ENCODE measurements at places on chromosomes 5 and 9. TPM values are rescaled to one million over a fixed set of nuclear protein-coding genes. Genes with fewer than 3 reads are reported as not detected.
A peak's percentile ranks its signal among the peaks of the same experiment; 100 is the strongest.

GRCh38 chr5:107284822-107285525 lies 385.8 kb downstream of the EFNA5 start:
- DNase-seq = peak; percentile 86

DNA sequence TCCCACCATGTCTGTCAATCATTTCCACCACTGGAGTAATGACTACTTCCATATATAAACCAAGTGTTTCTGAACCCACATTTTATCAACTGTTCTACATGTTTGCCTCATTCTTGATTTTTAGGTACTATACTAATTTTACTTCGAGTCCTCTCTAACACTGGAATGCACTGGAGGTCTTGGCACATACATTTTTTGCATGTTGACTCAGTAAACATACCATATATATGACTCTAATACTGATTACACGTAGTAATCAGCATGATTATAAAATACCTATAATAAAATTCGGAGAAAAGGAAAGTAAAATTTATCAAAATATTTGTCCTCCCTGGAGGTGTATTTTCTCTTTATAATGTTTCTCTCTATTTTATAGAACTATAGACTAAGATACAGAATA lies 621.7 kb upstream of the NUDT12 start:
- no peak for DNase-seq

DNA sequence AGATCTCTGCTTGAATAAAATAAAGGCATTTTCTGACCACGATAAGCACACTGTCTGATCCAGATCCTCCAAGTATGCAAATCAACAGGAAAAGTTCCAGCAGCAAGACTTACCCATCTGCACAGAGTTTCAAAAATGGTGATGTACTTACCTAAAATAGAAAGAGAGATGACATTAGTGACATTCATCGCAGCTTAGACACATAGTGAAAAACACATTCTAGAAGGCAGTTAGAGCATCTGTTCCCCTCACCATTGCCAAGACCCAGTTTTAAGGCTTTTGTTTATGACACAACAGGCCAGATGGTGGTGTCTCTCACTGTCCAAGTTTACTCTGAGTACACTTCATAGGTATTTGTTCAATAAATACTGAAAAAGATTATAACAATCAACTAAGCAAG lies 207.7 kb downstream of the PDE4D start:
- no peak for DNase-seq

DNA sequence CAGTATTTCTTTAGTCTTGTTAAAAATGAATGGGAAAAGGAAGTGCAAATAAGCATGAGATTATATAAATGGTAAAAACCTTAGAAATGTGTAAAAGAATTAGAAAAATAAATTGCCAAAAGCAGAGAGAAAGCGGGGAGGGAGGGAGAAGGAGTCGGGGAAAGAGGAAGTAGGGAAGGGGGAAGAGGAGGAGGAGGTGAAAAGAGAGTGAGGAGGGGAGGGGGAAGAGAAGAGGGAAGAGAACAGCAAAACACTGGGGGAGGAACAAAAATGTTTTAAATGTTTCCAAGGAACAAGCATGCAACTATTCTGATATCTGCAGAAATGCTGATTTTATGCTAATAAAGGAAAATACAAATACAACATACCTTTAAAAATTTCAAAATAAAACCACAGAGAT lies 317.5 kb downstream of the PIK3R1 start:
- DNase-seq = no peak

- no peak for DNase-seq
Observed at GRCh38 chr5:177590406-177590805, 1.6 kb upstream of the TMED9 start.

SPINK14 gene
- not detected for total RNA-seq

DNA sequence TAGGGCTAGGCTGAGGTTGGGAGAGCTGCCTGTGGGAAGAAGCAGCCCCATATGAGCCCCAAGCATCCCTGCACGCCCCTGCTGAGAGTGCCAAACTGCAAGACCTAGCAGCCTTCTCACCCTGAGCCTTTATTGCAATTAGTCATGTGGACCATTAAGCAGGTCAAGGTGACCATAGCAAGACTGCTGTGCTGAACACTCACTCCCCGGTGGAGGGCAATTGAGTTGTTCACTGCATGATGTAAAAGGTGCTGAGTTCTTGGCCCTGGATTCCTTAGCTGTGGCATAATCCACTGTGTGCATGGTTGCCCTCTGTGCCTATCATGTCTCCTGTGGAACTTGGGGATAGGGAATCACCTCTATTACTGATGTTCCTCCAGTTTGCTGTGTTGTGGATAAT lies 131.1 kb downstream of the FOXD1 start:
- DNase-seq = no peak

DNA sequence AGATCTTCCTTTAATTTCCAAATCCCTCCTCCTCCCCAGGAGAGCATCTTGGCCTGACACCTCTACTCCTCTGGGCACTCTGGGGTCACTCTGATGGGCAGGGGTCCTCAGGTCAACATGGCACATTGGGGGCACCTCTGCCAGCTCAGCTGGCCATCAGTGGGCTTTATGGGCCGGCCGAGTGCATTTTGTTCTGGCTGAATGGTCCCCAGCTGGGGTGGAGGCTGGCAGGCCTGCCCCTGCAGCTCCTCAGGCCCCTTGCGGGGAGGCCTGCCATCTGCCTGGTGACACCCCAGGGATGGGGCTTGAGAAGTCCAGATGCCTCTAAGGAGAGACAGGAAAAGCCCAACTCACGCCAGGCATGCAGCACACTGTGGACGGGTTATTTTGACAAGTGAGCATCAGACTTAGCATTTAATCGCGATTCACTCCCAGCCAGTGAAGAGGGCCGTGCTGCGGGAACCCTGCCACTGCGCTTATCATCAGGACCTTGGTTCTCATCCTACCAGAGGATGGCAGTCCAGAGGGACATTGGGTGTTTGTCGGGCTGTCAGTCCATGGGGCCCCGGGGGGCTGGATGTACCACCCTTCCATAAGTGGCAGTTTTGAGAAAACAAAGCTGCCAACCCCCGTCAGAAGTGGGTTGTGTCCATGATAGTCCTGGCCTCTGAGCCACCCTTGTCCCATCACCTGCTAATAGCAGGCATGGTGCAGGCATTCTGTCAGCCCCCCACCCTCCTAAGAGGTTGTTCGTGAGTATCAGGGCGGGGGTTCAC lies 21.7 kb downstream of the PHF2 start:
- DNase-seq = no peak

- peak; percentile 25 for DNase-seq
Observed at GRCh38 chr9:80995759-80996158, 693.6 kb downstream of the TLE1 start.

C7 gene
- total RNA-seq = not detected

DNA sequence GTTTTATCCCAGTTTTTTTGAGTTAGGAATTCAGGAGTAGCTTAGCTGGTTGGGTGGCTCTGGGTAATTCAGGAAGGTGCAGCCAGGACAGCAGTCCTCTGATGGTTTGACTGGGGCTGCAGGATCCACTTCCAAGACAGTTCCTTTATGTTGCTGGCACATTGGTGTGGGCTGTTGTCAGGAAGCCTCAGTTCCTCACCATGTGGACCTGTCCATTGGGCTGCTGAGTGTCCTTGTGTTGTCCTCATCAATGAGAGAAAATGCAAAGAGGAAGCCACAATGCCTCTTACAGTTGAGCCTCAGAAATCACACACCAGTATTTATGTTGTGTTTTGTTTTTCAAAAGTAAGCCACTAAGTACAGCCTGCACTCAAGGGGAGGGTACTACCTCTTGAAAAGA lies 140.9 kb downstream of the MAST4 start:
- no peak for DNase-seq

GRCh38 chr5:125316915-125317535 lies 570.6 kb upstream of the ZNF608 start:
- no peak for DNase-seq

DNA sequence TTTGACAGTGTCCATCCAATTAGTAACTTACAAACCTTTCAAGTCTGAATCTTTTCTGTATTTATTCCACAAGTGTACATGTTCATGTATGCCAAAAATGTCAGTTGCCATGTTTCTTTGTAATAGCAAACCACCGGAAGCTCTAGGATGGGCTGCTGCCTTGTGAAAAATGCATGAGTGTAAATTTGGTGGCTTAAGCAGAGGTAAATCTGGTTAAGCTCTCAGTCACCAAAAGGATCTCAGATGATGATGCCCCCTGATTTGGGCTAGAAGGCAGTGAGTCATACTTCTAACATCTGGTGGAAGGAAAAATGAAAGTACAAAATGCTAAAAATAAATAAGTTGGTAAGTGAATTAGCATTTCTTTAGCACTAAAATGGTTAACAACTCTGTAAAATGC lies 567.5 kb downstream of the ELAVL2 start:
- DNase-seq = peak; percentile 30

DNA sequence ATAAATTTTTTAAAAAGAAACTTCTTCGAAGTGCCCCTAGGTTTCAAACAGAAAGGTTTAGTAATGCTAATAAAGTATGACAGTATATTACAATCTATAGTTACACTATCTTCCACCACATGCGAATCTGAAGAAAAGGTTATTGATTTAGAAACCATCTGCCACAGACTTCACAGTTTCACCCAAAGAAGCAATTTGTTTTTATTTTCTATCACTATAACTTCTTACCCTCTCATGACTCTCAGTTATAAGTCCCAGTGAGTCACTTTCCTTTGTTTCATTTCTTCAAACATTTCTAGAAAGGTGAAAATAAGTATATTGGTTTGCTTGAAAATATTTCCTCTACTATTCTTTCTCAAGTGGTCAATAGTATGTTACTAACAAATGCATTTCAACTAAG lies 93.6 kb downstream of the MCTP1 start:
- no peak for DNase-seq

DNA sequence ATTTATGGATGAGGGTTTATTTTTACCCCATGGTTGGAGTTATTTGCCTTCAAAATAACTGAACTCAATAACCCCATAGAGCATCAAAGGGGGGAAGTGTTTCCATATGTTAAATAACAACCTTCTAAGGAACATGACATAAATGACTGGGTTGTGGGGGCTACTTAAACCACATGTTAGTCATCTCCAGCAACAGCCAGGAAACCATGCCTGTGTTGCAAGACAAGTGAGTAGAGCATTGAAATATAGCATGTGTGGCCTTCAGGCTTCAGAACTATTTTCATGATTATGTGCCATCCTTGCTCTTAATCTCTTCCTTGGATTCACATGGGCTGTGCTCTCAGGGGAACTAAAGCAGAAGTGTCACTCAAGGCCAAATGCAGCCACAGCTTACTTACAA lies 431.2 kb downstream of the AGTPBP1 start:
- DNase-seq = no peak

LCNL1 gene
- not detected for total RNA-seq

GRCh38 chr5:13997514-13997913 lies 53.0 kb upstream of the DNAH5 start:
- DNase-seq = no peak

TICAM2 gene
- 2.4 TPM for total RNA-seq

- DNase-seq = no peak
Observed at GRCh38 chr5:3353561-3353960, 242.1 kb upstream of the IRX1 start.

GABRA1 gene
- not detected for total RNA-seq

MZB1 gene
- total RNA-seq = not detected

- DNase-seq = peak; percentile 92
Observed at GRCh38 chr5:173789031-173789920, 98.9 kb upstream of the CPEB4 start.

- DNase-seq = peak; percentile 34
Observed at GRCh38 chr9:105475302-105475701, 27.5 kb downstream of the FSD1L start.

- peak; percentile 17 for DNase-seq
Observed at GRCh38 chr5:31581498-31582099, 49.5 kb downstream of the C5orf22 start.

GRCh38 chr9:114231273-114231672 lies 75.9 kb downstream of the COL27A1 start:
- DNase-seq = no peak

- DNase-seq = peak; percentile 63
Observed at GRCh38 chr5:147935032-147935431, 28.7 kb upstream of the C5orf46 start.

DAB2IP gene
- 16.6 TPM for total RNA-seq

DNA sequence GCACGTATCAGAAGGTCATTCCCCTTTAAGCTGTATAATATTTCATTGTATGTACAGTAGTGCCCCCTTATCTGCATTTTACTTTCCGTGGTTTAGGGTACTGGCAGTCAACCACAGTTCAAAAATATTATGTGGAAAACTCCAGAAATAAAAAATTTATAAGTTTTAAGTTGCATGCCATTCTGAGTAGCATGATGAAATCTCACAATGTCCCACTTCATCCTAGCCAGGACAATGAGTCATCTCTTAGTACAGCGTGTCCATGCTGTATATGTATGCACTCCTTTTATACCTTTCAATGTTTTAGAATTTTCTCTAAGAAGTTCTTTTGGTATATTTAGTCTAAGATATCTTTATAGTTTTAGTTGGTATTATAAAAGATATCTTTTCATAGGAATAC lies 115.0 kb upstream of the HAND1 start:
- no peak for DNase-seq

GRCh38 chr9:135034106-135034505 lies 53.4 kb upstream of the OLFM1 start:
- no peak for DNase-seq

GRCh38 chr5:110082194-110082593 lies 392.5 kb downstream of the MAN2A1 start:
- DNase-seq = no peak

GRCh38 chr5:139021346-139021745 lies 146.2 kb upstream of the LRRTM2 start:
- DNase-seq = no peak

- DNase-seq = no peak
Observed at GRCh38 chr5:147753765-147754164, 28.8 kb downstream of the JAKMIP2 start.

- DNase-seq = no peak
Observed at GRCh38 chr5:159049844-159050315, 49.8 kb downstream of the EBF1 start.

DNA sequence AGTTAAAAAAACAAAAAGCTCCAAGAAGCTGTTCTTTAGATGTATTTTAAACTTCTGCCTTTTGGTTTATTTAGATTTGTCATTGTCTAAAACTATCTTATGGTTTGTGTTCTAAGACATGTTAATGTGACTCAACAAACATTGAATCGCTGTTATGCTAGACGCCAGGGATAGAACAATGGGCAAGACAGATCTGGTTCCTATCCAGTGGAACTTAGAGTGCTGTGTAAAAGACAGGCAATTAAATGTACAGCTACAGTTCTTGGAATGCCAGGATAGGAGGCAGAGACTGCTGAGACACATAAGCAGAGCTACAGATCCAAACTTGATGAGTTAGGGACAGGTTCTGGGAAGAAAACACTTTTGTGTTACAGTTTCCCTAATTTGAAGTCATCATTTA lies 22.4 kb downstream of the LYRM7 start:
- no peak for DNase-seq

ANKDD1B gene
- not detected for total RNA-seq

SPINK7 gene
- total RNA-seq = not detected

DNA sequence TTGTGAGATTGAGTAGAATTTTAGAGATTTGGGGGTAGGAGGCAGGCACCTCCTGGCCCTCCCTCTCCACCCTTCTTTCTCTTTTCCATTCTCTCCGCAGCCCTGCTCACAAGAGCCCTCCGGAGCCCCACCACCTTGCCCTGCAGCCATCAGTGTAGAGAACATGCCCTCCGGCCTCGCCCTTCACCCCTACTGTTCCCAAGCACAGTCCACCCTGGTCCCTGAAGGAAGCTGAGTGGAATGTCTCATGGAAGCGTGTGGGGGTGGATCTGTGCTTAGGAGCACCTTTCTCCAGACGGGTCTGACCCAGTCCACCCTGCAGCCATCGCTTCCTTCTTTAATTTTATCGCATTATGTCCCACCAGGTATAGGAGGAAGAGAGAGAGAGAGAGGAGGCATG lies 267.1 kb downstream of the NSG2 start:
- DNase-seq = no peak

GAS1 gene
- total RNA-seq = 1.4 TPM
